Stimulated activated CD4-positive, alpha-beta T cell treated with anti-CD3 and anti-CD28 coated beads, Interleukin-15, amount 100 ng/mL, for 1 hour (primary cell): ENCODE measurements at places on chromosomes 11 and 22.

DNA sequence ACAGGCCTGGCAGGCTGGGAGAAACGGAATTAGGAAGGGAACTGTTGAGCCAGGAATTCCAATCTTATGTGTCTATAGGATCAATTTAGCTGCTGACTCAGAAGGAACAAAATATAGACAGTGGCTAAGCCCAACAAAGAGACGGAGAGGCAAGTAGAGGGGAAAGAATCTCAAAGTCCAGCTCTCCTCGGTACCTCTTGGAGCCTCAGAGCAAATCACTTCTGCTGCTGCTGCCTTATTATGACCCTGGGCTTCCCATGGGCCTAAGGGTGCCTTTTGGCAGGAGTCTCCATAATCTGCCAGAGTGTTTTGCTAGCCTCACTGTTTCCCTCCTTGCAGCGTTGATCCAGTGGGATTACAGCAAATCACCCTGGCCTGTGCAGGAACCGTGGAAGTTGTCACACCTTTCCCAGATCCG, 31.7 kb downstream of the PAX6 start:
- DNase-seq = no peak

- no peak for DNase-seq
Observed at GRCh38 chr11:64687204-64687603, 35.8 kb downstream of the NRXN2 start.

DNA sequence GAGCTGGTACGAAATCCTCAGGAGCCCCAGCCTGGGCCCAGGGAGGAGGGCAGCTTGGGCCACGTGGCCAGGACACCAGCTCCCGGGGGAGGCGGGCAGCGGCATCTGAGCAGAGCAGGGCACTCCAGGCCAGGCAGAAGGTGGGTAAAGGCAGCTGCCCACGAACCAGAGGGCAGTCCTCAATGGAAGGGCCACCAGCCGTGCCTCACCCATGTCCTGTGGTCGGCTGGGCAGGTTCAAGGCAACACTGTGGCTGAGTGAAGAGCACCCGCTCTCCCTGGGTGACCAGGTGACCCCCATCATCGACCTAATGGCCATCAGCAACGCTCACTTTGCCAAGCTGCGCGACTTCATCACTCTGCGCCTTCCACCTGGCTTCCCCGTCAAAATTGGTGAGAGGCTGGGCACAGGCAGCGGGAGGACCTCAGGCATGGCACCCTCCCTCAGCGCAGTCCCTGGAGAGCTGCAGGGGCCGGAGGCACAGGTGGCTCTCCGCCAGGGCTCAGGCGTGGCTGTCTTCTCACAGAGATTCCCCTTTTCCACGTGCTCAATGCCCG, 2.5 kb upstream of the SSH3 start:
- no peak for DNase-seq

- DNase-seq = no peak
Observed at GRCh38 chr11:122668562-122669090, 13.1 kb downstream of the UBASH3B start.

- no peak for DNase-seq
Observed at GRCh38 chr11:66861038-66861773, 4.3 kb downstream of the LRFN4 start.

DNA sequence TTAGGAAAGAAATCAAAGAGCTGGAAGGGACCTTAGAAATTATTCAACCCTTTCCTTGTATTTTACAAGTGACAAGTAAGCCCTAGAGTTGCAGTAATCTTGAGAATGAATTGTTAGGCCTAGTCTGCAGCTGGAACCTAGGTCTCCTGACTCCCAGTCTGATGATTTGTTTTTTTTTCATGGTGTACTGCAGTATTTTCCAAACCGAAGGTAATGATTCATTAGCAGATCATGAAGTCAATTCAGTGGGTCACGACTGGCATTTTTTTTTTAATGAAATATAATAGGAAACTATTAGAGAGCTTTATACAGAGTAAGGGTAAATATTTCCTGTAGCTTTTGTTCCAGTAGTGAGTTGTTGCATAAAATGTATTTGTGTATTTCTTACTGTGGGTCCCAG, 42.8 kb downstream of the EXT2 start:
- no peak for DNase-seq

- DNase-seq = no peak
Observed at GRCh38 chr11:133821776-133822175, 23.5 kb downstream of the SPATA19 start.

DNA sequence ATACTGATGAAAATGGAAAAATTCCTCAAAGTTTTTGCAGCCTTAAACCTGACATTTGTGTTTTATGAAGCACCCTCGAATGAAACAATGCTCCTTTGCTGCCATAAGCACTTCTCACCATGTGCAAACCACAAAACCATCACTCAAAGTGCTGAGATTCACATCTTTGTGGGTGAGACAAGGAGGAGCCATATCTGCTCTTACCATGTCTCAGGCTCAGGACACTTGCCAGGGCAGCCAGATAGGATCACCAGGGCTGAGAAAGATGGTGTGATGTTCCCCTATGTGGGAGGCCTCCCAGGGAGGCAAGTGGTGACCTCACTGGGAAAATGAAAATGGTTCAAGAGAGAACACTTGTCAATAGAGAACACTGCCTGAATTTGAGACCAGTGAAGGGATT, 120.4 kb downstream of the CCDC34 start:
- DNase-seq = no peak

DNA sequence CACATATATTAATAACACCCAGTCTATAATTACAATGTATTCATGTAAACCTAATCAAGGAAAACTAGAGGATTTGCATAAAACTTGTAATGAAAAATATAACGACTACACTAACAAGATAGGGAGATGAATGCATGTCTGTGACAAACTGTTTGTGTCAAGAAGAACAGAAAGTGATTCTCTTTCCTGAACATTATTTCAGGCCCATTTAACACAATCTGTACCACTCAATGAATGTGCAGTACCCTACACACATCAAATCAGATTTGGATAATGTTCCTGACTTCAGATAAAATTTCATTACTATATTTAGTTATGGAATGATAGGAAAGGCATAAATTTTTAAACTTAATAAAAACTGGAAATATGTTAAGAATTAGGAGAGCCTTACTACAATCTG, 93.1 kb downstream of the CADM1 start:
- DNase-seq = no peak

- DNase-seq = no peak
Observed at GRCh38 chr11:64913171-64913727, 3.8 kb downstream of the ATG2A start.

- DNase-seq = no peak
Observed at GRCh38 chr11:87425391-87425790, 387.7 kb downstream of the TMEM135 start.

DNA sequence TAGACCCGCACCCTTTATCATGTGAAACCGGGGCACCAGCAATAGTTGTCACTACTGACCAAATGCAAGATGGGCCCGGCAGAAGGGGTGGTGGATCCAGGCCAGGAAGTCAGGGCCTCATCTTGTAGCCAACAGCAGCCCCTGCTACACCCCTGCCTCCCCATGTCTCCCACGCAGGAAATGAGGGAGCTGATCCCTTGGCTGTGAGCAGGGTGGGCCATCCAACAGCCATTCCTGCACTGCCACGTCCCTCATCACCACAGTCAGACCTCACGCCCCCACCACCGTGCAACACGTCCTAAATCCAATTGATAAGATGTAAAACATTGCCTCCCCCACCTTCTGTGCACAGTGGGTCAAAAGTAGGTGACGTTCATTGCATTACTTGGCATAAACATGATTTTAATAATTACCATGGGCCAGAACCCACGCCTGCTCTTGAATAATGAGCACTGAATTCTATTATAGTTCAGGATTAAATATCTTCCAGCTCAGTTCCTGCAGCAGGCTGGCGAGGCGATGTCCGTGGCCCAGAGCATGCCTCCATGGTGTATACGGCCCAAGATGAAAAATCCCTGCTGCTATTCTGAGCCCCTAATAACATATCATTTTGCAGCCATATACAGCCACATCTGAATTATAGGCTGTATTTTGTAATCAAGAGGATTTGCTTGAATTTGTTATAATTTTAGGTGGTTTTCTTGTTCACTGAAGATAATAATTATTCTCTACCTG, 1373.8 kb downstream of the BRD1 start:
- DNase-seq = no peak

DNA sequence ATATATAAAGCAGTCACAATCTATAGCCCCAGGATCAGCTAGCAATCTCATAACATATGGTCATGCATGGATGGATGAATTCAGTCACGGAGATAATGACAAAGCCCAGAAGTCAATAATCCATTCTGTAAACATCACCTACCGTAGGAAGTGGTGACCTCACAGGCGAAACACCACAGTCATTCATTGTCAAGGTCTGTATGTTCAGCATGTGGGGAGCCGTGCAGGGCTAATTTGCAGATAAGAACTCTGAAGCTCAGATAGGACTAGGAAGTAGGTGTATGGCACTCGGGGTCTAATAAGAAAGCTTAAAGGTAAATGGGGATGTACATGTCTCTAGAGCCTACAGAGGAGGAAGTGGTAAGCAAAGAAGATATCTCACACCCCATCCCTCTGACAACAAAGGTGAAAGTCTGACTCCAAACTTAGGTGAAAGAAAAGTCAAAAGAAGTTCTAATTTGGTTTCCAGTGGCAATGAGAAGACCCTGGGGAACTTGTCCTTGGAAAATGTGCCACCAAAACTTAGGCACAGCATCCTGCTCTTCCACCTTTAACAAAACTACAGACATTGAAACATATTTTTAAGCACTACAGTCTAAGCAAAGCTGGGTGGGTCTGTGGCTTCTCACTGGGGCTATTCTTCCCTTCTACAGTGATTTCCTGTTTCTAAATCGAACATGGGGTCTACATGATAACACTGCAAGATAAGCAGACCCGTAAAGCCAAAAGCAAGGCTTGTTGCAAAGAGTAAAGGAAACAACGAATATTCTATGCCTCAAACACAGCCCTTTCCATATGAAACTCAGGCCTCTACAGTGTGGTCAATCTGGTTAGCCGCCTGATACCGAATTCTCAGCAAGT, 5.2 kb downstream of the CRTAM start:
- no peak for DNase-seq

- DNase-seq = no peak
Observed at GRCh38 chr22:35054064-35054463, 11.9 kb upstream of the ISX start.

DNA sequence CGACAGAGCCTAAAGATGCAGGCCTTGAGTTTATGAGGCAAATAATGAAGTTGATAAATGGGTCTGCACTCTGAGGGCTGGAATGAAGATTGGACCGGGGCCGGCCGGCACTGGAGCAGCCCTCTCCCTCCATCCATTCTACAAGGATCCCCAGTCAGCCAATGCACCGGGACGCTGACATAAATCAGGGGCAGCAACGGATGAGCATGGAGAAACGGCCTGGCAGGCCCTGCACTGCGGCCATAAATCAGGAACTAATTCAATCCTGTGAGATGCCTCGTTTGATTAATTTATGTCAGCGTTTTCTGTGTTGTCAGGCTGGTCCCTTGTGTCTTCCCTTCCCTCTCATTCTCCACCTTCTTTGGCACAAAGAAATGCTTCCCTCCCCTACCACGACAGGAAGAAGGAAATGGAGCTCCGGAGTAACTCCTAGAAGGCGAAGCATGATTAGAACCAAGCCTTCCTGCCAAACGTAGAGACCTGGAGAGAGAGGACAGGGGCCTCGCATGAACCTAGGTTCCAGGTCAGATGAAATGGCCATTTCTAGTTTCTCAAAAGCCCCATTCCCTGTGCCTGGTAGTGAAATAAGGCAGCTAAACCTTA, 358.4 kb downstream of the OPCML start:
- no peak for DNase-seq

DNA sequence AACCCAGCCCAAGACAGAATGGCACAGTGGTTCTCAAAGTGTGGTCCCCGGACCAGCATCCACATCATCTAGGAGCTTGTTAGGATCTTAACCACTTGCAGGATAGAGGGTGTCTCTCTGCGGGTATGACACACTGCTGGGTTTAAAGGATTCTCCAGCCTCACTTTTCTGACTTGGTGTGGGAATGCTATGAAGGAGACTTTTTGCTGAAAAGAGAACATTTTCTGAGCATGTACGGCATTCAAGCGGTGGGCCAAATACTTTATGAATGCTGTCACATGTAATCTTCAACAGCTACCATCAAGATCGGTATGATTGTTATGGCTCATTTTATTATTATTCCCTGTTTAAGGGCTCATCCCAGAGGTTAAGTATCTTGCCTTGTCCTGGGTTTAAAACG, 1.8 kb upstream of the CD82 start:
- DNase-seq = no peak

GRCh38 chr11:24253237-24253760, 243.6 kb upstream of the LUZP2 start:
- no peak for DNase-seq

DNA sequence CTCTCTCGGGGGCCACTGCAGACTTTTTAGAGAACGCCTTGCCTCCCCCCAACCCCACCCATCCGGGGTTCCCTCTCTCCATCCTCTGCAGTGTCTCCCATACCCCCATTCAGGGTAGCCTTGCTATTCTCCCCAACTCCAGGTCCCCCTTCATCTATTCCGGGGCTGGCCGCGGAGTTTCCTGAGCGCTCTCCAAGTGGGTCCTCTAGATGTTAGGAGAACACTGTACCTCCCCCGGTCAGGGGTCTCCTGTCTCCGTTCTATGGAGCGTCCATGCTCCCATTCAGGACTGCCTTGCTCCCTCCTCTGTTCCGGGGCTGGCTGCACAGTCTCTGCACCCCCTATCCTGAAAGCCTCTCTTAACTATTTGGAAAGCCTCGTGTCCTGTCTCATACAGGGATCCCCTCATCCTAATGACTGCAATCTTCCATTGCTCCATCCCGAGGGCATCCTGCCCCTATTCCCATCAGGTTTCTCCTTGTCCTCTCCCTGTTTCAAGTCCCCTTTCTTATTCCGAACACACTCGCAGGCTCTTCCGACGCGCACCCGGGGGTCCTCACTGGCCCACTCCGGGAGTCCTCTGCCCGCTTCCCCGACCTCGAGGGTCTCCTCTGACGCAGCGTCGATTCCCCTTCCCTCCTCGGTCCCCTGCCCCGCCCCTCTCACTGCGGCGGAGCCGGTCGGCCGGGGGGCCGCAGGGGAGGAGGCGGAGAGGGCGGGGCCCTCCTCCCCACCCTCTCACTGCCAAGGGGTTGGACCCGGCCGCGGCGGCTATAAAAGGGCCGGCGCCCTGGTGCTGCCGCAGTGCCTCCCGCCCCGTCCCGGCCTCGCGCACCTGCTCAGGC, at the start of gene NEFH:
NEFH (plus strand) TSS at position 802 of the 845 bp plus-strand sequence. CDS start 45 bp downstream, outside the sequence.
- no peak for DNase-seq

GRCh38 chr22:25148149-25148691, 51.4 kb upstream of the CRYBB3 start:
- DNase-seq = no peak

GRCh38 chr11:17813391-17814059, 78.9 kb downstream of the KCNC1 start:
- no peak for DNase-seq

GRCh38 chr22:40597526-40598430, 38.7 kb downstream of the MRTFA start:
- DNase-seq = no peak

GRCh38 chr22:37626144-37626543, 13.3 kb upstream of the SH3BP1 start:
- no peak for DNase-seq

DNA sequence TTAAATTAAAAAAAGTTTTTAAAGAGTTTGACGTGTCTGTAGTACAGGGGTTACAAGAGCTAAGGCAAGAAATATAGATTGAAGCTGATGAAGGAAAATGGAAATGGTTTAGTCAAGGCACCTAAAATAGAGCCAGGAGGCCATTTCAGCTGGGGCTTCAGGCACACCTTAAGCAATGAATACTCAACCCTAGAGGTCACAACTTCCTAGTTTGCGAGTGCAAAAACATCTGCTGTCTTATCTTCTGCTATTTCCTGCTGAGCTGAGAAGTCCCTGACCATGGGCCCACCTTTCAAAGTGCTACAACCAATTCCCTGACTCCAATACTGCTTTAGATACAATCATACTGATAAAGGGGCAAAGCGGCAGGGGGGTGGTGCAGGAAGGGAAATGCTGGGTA, 87.4 kb downstream of the DLG2 start:
- no peak for DNase-seq

- peak; percentile 46 for DNase-seq
Observed at GRCh38 chr11:10302744-10303557, 1.9 kb upstream of the ADM start.
